Heart left ventricle (tissue), 16 donors: ENCODE measurements at places on chromosomes 16 and 17.

DNA sequence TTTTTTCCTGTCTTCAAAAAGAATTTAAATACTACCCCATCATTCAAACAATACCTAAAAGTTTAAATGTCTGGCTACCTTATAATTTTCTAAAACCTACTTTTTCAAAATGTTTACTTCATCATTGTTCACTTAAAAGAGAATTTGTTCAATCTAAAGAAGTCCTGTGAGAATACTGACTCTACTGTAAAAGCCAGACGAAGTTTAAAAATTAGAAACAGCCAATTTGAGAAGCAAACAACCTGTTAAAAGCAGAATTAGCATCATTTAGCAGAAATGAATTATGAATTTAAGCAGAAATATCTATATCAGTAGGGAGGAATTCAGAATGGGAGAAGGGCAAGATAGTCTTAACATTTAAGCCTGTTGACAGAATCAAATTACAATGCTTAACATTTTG, 2.1 kb downstream of the SKA2 start:
- no peak for DNase-seq

DNA sequence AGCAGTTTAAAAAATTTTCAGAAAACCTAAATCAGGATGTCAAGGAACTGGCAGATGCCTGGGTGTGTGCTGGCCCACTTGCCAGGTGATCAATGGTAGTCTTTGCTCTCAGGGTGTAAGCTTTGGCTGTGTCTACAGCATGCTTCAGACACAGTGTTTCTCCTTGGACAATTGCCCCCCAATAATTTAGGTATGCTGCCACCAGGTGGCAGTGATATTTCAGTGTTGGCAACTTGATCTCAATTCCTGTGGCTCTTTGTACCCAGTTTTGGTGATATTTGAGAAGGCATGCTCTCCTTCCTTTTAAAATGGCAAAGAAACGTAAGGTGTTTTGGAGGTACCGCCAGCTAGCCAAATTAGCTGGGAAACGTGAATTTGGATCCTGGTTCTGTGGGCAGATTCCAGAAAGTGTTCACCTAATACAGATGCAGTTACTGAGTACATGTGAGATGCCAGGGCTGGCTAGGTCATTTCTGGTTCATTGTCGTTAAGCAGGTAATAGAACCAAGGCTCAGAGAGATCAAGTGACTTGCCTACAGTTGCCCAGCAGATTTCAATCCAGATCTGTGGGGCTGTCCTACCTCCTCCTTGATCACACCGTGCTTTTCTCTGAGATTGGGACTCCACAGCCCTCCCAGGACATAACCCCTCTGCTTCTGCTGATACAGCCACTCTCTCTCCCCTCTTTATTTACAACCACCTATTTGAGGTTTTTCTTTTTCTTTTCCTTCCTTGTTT, 155.6 kb upstream of the PLCG2 start:
- DNase-seq, result peak; percentile 29

DNA sequence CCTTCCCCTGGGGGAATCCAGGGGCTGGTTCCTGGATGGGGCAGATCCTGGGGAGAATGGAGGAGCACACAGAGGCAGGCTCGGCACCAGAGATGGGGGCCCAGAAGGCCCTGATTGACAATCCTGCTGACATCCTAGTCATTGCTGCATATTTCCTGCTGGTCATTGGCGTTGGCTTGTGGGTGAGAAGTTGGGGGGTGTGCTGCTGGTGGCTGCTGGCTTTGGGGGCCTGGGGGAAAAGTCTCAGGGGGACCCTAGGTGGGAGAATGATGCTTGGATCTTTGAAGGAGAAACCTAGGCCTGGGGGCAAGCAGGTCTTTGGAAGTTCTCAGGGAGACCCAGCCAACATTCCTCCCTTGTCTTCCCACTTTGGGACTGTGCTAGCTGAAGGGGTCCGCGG, at the start of gene SLC5A2:
SLC5A2 (plus strand) TSS at position 43 of the 400 bp plus-strand sequence; CDS start at position 57, 14 bp downstream.
- DNase-seq, result no peak

DNA sequence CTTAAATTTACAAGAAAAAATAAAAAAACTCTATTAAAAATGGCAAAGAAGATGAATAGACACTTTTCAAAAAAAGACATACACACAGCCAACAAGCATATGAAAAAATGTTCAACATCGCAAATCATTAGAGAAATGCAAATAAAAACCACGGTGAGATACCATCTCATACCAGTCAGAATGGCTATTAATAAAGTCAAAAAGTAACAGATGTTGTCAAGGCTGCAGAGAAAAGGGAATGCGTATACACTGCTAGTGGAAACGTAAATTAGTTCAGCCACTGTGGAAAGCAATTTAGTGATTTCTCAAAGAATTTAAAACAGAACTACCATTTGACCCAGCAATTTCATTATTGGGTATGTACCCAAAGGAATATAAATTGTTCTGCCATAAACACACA, 31.4 kb downstream of the CAPNS2 start:
- no peak for DNase-seq

DNA sequence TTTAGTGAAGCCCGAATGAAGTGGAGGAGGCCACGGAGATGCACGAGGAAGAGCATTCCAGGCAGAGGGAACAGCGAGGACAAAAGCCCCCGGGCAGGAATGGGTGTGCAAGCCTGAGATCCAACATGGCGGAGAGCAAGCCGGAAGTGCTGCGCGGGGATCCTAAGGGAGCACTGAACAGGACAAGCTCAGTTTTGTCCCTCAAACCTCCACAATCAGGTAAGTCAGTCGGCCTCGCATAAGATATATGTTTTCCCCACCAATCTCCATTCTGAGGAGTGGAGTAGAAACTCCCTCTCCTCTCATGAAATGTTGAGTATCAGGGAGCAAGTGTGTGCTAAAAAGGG, 32.9 kb upstream of the USP22 start:
- DNase-seq, result no peak

- DNase-seq, result peak; percentile 23
Measured at GRCh38 chr16:629185-629832, 1.5 kb upstream of the WFIKKN1 start.

- no peak for DNase-seq
Measured at GRCh38 chr17:62591333-62591732, 36.1 kb upstream of the MRC2 start.

GRCh38 chr16:10752843-10753523, 9.3 kb downstream of the NUBP1 start:
- peak; percentile 86 for DNase-seq

DNA sequence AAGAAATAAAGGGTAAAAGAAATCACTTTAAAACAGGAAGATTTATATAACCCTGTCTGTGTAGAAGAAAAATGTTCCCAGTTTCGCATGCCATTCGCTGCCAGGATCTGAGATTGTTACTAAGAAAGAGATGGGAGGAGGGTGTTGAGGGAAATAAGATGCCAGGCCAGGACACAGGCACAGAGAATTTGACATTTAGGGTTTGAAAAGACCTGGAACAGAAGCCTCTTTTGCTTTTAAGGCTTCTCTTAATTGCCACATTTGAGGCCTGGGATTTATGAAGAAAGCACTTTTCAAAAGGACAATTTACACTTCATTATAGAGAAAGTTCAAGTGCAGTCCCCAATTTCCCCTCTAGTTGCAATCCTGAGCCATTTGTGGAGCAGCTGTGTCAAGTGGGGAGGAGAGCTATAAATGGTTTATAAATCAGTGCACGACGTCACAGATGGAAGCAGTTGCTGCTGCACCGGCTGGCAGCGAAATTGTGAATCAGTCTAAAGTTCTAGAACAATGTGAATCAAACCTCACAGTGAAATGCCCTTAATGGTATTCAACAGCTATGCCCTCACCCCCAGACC, 26.5 kb upstream of the C16orf87 start:
- DNase-seq, result no peak

GRCh38 chr17:29412780-29413565, 22.8 kb downstream of the TAOK1 start:
- no peak for DNase-seq

DNA sequence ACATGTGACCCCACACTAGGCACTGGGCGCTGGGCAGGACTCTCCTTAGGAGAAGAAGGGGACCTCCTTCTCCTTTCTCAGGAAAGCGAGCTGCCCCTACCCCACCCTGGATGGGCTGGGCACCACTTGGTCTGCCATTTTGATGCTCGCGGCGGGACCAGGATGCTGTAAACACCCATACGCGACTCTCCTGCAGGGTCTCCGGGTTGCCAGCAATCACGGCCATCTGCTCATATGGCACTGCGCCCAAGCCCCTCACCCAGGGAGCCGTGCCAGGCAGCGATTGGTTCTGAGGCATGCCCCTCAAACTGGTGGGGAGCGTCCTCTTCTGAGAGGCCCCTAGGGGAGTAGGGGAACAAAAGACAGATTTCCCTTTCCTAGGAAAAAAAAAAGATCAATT, 99.0 kb downstream of the C16orf78 start:
- peak; percentile 11 for DNase-seq

- DNase-seq, result no peak
Measured at GRCh38 chr16:80723091-80723490, 81.3 kb downstream of the CDYL2 start.

GRCh38 chr16:50555952-50556673, 7.9 kb downstream of the NKD1 start:
- DNase-seq, result no peak

GRCh38 chr17:48995304-48995973, 1.7 kb upstream of the IGF2BP1 start:
- no peak for DNase-seq

- DNase-seq, result no peak
Measured at GRCh38 chr16:17589898-17590297, 119.1 kb upstream of the XYLT1 start.

DNA sequence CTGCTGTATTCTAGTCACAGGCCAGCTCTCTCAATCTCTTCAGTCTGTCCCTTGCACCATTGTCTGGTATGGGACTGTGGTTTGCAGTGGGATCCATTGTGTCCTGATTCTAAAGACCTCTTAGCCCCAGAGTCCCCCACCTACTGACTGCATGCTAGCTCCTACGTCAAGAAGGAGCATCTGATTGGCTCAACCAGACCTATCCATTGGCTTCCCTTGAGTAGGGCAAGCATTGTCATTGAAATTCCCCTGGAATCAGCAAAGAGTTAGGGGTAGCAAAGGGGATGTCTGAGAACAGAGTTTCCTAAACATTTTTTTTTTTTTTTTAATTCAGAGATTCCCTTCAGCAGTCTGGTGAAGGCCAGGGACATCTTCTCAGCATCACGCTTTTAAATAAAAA, 175.3 kb upstream of the MPHOSPH6 start:
- DNase-seq, result no peak

DNA sequence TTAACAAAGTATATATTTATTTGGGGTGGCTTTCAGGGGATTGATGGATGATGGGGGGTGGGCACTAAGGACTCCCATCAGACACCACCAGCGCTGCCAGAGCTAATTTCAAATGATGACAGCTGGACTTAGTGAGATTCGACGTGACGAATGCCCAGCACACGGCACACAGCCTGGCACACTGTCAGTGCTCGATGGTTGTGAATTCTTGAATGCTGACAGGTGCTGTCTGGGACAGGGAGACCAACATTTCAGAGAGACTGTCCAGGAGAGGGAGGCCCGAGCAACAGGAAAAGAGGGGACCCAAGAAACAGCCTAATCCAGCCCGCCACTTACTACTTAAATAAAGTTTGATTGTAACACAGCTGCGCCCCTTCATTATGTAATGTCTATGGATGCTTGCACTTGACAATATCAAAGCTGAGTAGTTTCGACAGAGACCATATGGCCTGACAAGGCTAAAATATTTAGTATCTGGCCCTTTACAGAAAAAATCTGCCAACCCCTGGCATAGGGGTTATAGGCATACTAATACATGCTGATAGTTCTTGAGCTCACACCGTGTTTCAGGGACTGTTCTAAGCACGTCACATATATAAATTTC, 6.2 kb upstream of the MPRIP start:
- no peak for DNase-seq

DNA sequence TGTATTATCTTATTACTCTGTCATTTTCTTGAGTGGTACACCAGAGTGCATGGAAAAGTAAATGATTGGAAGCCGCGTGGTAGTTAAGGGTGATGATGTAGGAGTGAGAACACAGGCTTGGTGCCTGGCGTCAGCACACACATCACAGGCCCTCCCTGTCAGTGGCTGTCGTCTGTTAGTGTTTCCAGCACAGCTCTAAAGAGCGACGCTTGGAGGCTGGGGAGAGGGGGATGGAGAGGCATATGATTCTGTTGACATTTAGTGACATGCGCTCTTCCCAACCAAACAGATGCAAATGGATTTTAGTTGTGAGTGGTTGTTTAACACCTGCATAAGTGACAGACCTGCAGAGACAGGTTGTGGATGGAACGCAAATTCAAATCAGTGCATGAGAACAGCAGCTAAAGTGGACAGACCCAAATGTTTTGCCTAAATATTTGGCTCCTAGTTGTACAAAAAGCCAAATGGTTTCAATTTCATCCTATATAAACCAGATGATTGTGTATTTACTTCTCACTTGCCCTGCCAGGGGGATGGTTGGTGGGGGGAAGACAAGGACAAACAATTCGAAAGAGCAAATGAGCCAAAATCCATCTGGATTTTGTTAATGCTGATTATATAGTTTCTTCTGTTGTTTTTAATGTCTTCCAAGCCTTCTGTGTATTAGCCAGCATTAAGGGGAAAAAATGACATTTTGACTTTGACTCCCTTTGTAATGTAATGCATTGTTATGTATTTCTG, 222.3 kb downstream of the WWOX start:
- DNase-seq, result no peak

DNA sequence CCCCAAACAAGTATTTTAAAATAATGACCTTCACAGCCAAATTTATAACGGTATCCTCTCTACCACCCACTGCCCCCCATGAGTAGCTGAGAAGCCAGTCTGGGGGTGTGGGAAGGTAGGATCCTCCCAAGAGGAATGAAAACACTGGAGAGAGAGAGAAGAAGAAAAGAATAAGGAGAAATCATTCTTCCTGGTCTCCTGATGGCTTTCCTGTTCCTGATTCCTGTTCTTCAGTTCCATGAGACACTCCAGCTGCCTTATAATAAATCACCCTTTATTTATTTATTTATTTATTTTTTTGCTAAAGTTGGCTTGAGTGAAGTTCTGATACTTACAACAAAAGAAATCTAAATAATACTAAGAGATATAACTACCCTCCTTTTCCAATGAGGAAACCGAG, 56.4 kb upstream of the FAM20A start:
- no peak for DNase-seq

- DNase-seq, result peak; percentile 72
Measured at GRCh38 chr16:81481207-81481821, 36.7 kb downstream of the CMIP start.

- no peak for DNase-seq
Measured at GRCh38 chr16:47416869-47417268, 44.0 kb downstream of the ITFG1 start.

- peak; percentile 40 for DNase-seq
Measured at GRCh38 chr16:2778630-2778958, 1.5 kb upstream of the ELOB start.

DNA sequence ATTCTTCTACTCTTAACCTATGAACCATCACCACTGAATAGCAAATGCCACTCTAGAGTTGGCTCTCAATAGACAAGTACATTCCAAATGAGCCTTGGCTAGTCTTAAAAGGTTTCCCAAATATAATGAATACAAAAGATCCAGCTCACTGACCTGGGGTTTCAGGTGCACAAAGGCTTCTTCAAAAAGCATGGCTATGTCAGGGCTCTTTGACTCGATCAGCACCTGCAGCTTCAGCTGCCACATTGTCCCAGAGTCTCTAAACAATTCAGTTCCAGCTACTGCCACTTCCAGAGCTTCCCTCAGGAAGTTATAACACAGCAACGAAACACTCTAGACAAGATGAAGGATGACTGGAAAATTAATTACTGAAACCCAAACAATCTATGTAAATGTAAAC, 16.0 kb upstream of the COPRS start:
- DNase-seq, result no peak
